ENCODE measurements at places on chromosomes 2 and 18. TPM values are rescaled to one million over a fixed set of nuclear protein-coding genes. Genes with fewer than 3 reads are reported as not detected.

Gene RFTN2
- total RNA-seq, result not detected

Gene SERPINB5
- 19.5 TPM for total RNA-seq

Gene DTNA
- 9.6 TPM for total RNA-seq

Gene ABCG8
- 0.05 TPM for total RNA-seq

Gene LONRF2
- 1.6 TPM for total RNA-seq

DNA sequence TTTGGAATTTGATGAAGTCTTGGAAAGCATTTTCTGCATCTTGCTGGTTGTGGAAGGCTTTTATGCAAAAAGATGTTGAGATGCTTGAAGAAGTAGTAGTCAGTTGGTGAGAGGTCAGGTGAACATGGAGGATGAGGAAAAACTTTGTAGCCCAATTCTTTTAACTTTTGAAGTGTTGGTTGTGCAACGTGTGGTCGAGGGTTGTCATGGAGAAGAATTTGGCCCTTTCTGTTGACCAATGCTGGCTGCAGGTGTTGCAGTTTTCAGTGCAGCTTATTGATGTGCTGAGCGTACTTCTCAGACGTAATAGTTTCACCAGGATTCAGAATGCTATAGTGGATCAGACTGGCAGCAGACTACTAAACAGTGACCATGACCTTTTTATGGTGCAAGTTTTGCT lies 508.4 kb upstream of the MAP2 start:
- H3K4me3 ChIP-seq, result no peak overlapping the region
- H3K27me3 ChIP-seq, result no peaks in the 10 kb centered on the region
- H3K4me1 ChIP-seq, result no peaks in the 10 kb centered on the region

GRCh38 chr2:10860081-10860813 lies 47.7 kb upstream of the PDIA6 start:
- no peak for DNase-seq
- H3K27me3 ChIP-seq, result no peaks in the 10 kb centered on the region
- no peaks in the 10 kb centered on the region for H3K4me1 ChIP-seq
- no peak overlapping the region for H3K4me3 ChIP-seq
- no peak overlapping the region for H3K27ac ChIP-seq

DNA sequence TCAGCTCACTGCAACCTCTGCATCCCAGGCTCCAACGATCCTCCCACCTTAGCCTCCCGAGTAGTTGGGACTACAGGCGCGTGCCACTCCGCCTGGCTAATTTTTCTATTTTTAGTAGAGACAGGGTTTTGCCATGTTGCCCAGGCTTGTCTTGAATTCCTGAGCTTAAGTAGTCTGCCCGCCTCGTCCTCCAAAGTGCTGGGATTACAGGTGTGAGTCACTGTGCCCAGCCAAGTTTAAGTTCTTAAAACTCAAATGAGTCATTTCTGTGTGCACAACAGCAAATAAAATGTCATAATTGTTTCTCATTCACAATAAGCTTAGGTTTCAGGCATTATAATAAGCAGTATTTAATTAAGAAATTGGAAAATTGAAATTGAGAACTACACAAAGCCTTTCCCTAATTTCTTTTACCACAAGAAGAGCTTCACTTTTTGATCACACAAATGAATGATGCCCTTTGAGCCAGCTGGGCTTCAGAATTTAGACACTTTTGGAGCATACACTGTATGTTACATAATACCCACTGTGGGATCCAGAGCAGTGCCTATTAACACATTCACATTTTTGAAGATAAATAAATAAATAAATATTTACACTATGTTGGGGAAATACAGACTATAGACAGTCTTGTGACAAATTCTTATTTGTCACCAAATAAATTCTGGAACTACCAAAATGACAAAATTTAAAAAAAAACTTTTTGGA lies 8.6 kb upstream of the ME2 start:
- H3K4me3 ChIP-seq, result peak overlapping the region; percentile 30
- no peaks in the 10 kb centered on the region for H3K27me3 ChIP-seq
- H3K27ac ChIP-seq, result peak overlapping the region; percentile 58
- no peaks in the 10 kb centered on the region for H3K36me3 ChIP-seq
- peaks cover 25% of the 10 kb centered on the region for H3K4me1 ChIP-seq

DNA sequence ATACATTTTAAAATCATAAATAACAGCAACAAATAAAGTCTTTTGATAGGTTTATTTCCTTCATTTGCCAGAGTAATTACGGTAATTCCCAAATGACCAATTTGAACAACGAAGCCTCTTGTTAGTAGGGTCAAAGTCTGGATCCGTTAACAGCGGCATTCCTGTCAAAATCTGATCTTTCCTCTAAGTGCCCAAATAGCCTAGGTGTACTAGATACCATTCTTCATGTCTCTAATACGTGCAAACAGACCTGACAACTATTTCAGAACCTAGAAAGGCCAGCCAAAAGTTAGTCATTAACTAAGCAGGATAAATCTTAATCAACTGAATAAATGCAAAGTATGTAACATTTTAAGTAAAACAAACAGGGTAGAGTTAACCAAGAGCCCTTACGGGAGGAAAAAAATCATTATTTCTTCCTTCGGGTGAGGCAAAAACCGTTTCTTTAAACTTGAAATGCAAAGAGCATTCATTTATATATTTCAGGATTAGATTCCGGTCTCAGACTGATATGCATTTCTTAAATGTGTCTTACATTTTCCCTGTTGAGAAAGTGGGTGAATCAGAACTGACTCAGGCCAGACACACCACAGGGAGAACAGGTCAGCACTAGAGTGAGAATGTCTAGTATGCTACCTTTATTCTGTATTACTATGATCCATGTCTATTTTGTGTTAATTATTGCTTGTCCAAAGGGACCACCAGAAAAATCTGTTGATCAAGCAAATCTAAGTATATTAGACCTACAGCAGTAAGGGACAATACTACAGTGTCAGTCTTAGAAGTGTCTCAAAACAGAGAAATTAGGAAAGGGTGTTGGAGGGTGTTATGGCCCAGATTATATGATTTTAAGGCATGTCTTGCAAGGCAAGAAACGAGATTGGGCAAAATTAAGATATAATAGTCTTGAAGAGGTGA lies 141.5 kb upstream of the NDUFV2 start:
- DNase-seq, result no peak
- no peaks in the 10 kb centered on the region for H3K27me3 ChIP-seq
- H3K4me3 ChIP-seq, result no peak overlapping the region
- no peak overlapping the region for H3K27ac ChIP-seq

GRCh38 chr2:206193671-206194357 lies 34.1 kb downstream of the EEF1B2 start:
- no peaks in the 10 kb centered on the region for H3K36me3 ChIP-seq
- H3K4me1 ChIP-seq, result no peaks in the 10 kb centered on the region
- H3K27me3 ChIP-seq, result no peaks in the 10 kb centered on the region
- H3K4me3 ChIP-seq, result no peak overlapping the region

Data from HCT116 (cell line).